WTC11 (cell line): ENCODE measurements at places on chromosomes 16 and 17. TPM values are rescaled to one million over a fixed set of nuclear protein-coding genes. Genes with fewer than 3 reads are reported as not detected.

Gene RANBP10
- total RNA-seq: 14.0 to 16.9 TPM (median 16.1 TPM) in 3 replicates

Gene PHOSPHO1
- total RNA-seq: 0.81 to 1.1 TPM (median 0.85 TPM) in 3 replicates

Gene WFIKKN1
- total RNA-seq: 12.3 to 18.6 TPM (median 17.3 TPM) in 3 replicates

Gene CIITA
- total RNA-seq: 0.21 to 0.27 TPM (median 0.26 TPM) in 3 replicates

Gene ENPP7
- 0.11 TPM in 1 of 3 replicates, not detected in the others for total RNA-seq

GRCh38 chr16:14454391-14454790, 175.7 kb downstream of the PARN start:
- DNase-seq: no peak

GRCh38 chr17:34313164-34313563, 6.1 kb upstream of the CCL8 start:
- DNase-seq: no peak

GRCh38 chr17:32805029-32805976, 71.6 kb downstream of the MYO1D start:
- DNase-seq: no peak

GRCh38 chr17:2713881-2714280, 2.3 kb upstream of the CLUH start:
- DNase-seq: no peak

DNA sequence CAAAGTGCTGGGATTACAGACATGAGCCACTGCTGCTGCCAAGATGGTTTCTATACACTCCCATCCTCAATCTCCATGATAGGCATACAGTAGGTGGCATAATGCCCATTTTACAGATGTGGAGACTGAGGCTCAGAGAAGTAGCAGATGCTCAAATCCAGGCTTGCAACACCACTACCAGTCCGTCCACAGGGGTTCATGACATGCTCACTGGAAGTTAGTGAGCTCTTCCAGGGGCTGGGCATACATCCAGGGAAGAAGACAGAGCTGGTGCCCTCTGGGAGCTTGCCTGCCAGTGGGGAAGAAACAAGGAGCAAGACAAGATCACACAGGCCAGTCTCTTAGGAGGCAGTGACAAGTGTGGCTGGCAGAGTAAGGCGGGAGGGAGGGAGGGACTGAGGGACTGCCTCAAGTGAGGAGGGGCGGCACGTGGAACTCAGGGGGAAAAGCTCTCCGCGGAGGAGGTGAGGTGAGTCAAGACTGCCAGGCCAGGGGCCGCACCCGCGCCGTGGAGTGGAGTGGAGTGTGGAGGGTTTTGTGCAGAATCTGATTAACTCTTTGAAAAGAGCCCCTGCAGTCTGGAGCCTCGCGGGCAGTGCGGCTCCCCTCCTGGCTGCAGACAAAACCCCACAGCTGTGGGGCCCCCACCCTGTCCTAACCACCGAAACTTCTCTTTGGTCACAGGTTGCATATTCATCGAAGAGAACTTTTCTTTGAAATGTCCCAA, 27.9 kb downstream of the SREBF1 start:
- DNase-seq: no peak
